ENCODE measurements at places on chromosomes 2 and 18. TPM values are rescaled to one million over a fixed set of nuclear protein-coding genes. Genes with fewer than 3 reads are reported as not detected.

Gene M1AP
- total RNA-seq = 1.8 TPM

Gene CDH7
- not detected for total RNA-seq

DNA sequence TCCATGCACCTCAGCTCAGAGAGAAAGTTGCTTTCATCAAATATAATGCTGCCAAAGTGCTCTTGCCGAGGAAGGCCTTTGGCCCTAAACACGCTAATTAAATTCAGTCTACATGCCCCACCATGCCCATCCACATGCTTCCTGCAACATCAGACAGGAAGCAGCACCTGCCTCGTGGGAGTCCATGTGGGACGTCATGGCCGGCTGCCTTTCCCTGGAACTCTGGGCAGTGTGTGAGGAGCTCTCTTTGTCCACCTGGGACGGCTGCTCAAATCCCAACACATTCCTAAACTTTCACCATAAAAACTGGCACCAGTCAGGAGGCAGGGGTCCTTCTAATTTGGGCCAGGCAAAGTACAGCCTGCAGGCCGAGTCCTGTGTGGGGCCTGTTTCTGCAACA lies 23.1 kb downstream of the FAM178B start:
- no peak for DNase-seq

DNA sequence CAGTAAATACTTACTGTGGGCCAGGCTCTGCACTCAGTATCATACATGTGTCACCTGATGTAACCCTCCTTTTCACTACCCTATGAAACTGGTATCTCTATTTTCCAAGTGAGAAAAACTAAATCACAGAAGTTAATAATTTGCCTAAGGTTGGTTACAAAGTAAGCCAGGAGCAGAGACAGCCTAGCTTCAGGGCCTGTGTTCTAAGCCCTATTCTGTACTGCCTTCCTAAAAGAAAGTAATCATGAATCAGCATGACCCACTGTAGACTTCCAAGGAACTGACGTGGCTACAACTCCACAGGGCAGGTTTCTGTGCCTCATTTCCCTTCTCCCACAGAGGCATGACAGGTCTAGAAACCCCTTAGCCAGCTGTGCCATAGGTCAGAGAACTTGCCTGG lies 14.3 kb downstream of the ZNF142 start:
- DNase-seq = no peak

- DNase-seq = no peak
These were observed 50.0 kb upstream of the ATG16L1 start for GRCh38 chr2:233201258-233202013.

DNA sequence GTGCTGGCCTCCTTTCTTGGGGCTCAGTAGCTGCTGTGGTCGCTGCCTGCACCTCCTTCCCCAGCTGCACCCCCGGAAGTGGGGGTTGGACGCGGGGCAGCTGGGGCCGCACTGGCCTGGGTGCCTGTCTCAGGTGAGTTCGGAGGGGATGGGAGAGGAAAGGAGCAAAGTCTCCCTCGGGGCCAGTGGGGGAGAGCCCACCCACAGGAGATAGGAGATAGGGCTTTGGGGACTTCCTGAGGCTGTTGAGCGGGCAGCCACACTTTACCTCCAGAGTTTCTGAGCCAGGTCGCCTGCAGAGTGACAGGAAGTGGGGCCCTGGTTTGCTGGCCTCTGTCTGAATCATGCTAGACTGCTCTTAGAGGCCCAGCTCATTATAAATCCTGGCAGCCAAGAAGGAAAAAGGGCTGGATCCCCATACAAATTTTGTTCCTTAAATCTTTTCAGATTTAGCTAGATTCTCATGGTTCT lies 8.1 kb downstream of the MBP start:
- DNase-seq = no peak

DNA sequence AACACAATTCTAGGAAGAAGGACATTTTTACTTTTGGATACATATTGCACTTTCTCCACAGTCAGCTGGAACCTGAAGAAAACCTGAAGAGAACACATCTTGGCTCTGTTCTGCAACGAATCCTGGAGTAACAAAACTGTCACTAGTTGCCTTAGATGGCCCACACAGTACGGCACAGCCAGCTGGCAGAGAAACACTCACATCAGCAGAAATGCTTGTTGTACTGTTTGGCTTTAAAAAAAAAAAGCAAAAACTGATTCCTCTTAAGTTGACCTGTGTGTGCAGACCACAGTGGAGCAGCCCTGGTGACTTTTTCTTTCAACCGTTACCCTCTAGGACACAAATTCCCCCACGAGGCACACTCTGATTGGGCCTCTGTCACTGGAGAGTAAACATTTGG lies 152.3 kb upstream of the TWIST2 start:
- DNase-seq = no peak

DNA sequence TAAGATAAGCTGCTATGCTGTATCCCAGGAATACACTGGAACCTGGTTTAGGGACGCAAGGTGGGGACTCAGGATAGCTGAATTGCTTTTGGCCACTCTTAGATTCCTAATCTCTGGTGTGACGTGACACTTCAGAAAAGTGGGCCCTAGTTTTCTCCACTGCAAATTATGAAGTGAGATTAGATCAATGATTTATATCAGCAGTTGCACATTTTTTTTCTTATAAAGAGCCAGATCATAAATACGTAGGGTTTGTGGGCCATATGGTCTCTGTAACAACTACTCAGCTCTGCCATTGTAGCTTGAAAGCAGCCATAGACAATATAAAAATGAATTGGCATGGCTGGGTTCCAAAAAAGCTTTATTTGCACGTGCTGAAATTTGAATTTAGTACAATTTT lies 85.4 kb upstream of the CPO start:
- DNase-seq = no peak

DNA sequence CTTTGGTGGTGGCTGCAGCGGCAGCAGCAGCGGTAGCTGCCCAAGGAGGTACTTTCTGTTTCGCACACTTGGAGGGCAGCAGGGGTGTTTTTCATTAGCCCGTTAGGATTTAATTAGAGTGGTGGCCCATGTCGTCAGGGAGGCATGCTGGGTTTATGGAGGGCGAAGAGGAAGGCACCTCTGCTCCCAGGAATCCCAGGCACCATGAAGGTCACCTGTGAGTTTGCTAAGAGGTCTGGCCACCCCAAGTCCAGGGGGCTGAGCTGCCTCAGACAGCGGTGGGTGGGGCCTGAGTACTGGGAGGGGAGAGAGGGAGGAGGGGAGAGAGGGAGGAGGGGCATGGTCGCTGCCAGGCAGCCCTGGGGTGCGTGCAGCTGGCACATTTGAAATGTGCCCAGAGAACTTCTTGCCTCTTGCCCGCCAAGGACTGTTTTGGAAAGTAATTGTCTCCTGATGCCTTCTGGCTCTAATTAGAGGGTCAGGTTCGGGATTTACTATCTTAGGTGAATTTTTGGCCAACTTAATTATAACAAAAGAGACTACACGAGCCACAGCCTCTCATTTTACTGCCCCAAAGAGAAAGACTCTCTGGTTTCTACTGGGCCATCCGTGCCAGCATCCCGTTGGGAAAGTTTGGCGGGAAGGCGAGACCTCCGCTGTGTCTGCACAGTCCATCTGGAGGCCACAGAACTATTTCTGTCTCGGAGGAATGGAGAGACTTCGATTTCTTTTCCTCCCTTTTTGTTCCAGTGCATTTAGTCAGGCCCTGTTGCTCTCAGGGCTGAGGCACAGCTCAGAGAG lies 62.0 kb downstream of the GLI2 start:
- DNase-seq = no peak

- peak; percentile 77 for DNase-seq
These were observed at the start of gene CYRIA for GRCh38 chr2:16665748-16666448. Gene CYRIA (minus strand): TSS chr2:16665834. CDS start chr2:16588119, 77,715 bp downstream.

DNA sequence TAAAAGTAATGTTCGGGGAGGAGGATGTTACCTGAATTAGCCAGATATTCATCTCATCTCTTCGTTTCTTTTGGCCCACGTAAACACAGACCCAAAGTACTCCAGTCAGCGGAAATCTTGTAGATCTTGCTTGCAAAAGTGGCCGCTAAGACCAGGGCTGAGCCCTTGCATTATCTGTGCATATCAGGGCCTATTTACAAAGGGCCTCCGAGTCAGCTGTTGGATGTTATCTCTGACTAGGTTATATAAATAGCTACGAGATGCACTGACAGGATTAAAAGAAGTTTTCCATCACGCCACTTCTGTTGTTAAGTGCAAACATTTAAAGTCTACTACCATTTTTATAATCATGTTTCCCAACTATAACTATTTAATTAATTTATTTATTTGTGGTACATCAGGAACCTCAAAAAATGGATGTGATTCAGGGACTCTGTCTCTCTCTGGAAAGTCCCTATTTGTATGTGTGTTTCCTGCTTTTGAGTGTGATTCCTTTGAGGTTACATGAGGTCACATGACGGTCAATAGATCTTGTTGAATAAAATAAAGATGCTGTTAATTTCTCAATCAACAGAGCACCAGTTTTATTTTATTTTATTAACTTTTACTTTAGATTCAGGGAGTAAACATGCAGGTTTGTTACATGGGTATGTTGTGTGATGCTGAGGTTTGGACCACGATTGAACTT lies 46.8 kb upstream of the MBOAT2 start:
- no peak for DNase-seq

GRCh38 chr18:22342625-22343024 lies 75.1 kb downstream of the CTAGE1 start:
- DNase-seq = peak; percentile 81

Measured in lower lobe of right lung (tissue), 2 donors.